ENCODE measurements at places on chromosomes 6 and 20. TPM values are rescaled to one million over a fixed set of nuclear protein-coding genes. Genes with fewer than 3 reads are reported as not detected.

DNA sequence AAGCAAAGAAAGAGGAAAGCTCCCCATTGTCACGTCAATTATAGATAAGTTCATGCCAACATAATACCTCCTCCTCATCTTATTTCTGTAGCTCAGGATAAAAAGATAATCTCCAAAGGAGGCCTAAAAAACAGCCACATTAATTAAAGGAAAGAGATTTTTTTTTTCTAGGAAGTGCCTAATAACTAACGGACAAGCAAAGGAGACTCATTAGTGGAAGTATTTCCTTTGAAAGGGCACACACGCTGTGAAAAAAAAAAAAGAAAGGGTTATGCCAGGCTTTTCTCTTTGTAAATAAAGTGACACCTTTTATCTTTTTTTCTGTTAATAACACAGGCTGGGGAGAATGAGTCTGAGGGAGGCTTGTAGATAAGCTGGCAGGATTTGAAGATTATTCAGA lies 55.7 kb downstream of the PCSK2 start:
- H3K4me3 ChIP-seq = no peak overlapping the region
- H3K27ac ChIP-seq = no peak overlapping the region
- DNase-seq = no peak
- H3K36me3 ChIP-seq = no peaks in the 10 kb centered on the region
- H3K27me3 ChIP-seq = no peaks in the 10 kb centered on the region
- H3K4me1 ChIP-seq = no peaks in the 10 kb centered on the region

- no peak overlapping the region for H3K4me3 ChIP-seq
- H3K4me1 ChIP-seq = no peaks in the 10 kb centered on the region
- no peaks in the 10 kb centered on the region for H3K36me3 ChIP-seq
- H3K27me3 ChIP-seq = no peaks in the 10 kb centered on the region
These were observed 1.2 kb upstream of the BPI start for GRCh38 chr20:38302786-38303185.

Gene COL10A1
- 0.50 TPM for total RNA-seq

DNA sequence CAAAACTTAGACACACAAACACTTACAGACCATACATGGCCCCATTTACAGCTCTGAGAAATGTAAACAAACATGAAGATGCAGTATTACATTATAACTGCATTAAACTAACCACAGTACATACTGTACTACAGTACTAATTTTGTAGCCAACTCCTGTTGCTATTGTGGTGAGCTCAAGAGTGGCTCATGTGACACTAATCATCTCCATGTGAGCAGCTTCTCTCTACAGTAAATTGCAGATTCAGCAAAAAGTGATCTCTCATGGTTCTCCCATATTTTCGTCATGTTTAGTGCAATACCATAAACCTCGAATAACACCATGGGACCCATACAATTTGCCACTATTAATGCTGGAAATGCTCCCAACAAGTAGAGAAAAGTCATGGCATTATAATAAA lies 860.4 kb downstream of the EPHA7 start:
- no peak overlapping the region for H3K27ac ChIP-seq
- DNase-seq = no peak
- H3K27me3 ChIP-seq = no peaks in the 10 kb centered on the region
- no peaks in the 10 kb centered on the region for H3K36me3 ChIP-seq
- no peak overlapping the region for H3K4me3 ChIP-seq
- H3K4me1 ChIP-seq = no peaks in the 10 kb centered on the region

- H3K4me1 ChIP-seq = no peaks in the 10 kb centered on the region
- no peaks in the 10 kb centered on the region for H3K36me3 ChIP-seq
- no peak for DNase-seq
- H3K27me3 ChIP-seq = no peaks in the 10 kb centered on the region
These were observed 47.0 kb upstream of the CHRNA4 start for GRCh38 chr20:63407928-63408683.

Gene SLC32A1
- total RNA-seq = not detected

DNA sequence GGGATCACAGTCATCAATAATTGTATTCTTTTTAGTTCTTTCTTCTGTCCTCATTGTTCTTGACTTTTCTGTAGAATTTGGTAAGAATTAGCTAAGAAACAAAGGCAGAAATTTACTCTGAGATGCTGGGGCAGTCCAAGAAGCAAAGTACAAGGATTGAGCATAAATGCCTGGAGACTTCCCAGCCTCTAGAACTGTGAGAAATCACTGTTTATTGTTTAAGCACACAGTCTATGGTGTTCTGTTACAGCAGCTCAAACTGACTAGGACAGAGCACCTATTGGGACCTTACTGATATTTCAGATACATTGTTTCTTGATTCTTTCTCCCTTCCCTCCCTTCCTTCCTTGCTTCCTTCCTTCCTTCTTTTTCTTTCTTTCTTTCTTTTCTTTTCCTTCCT lies 192.7 kb upstream of the SLC35B3 start:
- no peaks in the 10 kb centered on the region for H3K27me3 ChIP-seq
- H3K27ac ChIP-seq = no peak overlapping the region
- H3K36me3 ChIP-seq = no peaks in the 10 kb centered on the region
- DNase-seq = no peak

DNA sequence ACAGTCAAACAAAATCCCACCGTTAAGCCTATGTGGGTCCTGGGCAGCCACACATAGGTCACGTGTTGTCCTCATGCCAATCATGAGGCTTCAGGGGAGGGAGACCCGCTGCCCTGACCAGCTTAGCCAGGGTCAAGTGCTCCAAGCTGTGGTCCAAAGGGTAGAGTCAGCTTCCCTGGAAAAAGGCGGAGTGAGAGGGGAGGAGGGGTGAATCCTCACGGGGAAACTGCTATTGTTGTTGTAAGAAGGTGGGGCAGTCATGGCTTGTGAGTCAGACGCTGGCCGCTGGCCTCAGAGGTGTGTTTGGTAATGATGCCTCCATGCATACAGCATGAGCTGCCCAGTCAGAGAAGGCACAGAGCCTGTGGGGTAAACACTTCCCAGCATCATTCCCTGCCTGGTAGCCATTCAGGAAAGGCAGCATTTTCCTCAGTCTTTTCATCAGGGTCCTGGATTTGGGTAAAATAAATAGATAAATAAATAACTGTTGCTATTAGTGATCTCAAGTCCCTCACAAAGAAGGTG lies 8.7 kb downstream of the CST3 start:
- peaks cover 7% of the 10 kb centered on the region for H3K36me3 ChIP-seq
- H3K27me3 ChIP-seq = no peaks in the 10 kb centered on the region
- no peak overlapping the region for H3K27ac ChIP-seq
- H3K4me3 ChIP-seq = no peak overlapping the region

GRCh38 chr20:32208499-32209154 lies 947 bp downstream of the POFUT1 start:
- peak overlapping the region; percentile 77 for H3K27ac ChIP-seq
- no peaks in the 10 kb centered on the region for H3K4me1 ChIP-seq
- H3K27me3 ChIP-seq = no peaks in the 10 kb centered on the region
- no peaks in the 10 kb centered on the region for H3K36me3 ChIP-seq
- peak overlapping the region; percentile 98 for H3K4me3 ChIP-seq

DNA sequence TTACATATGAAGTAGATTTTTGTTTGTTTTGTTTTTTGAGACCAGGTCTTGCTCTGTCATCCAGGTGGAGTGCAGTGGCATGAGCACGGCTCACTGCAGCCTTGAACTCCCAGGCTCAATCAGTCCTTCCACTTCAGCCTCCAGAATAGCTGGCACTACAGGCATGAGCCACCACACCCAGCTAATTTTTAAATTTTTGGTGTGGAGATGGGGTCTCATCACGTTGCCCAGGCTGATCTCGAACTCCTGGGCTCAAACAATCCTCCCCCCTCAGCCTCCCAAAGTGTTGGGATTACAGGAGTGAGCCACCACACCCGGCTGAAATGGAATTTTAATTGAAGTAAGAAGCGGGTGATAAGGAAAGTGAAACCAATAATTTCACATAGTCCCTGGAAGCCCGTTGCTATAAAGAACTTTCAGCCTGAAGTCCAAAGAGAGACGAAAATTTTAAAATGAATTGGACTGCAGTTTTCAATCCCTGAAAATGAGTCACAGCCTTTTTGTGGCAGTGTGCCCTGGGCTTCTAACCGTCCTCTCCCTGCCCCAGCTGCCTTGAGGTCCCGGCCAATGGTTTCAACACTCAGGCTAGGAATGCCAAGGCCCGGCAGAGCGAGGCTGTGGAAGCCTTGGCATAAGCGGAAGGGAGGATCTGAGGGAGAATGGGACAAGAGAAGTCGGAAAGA lies 757 bp downstream of the RAET1E start:
- no peaks in the 10 kb centered on the region for H3K27me3 ChIP-seq
- DNase-seq = no peak
- no peaks in the 10 kb centered on the region for H3K36me3 ChIP-seq
- H3K4me1 ChIP-seq = no peaks in the 10 kb centered on the region

DNA sequence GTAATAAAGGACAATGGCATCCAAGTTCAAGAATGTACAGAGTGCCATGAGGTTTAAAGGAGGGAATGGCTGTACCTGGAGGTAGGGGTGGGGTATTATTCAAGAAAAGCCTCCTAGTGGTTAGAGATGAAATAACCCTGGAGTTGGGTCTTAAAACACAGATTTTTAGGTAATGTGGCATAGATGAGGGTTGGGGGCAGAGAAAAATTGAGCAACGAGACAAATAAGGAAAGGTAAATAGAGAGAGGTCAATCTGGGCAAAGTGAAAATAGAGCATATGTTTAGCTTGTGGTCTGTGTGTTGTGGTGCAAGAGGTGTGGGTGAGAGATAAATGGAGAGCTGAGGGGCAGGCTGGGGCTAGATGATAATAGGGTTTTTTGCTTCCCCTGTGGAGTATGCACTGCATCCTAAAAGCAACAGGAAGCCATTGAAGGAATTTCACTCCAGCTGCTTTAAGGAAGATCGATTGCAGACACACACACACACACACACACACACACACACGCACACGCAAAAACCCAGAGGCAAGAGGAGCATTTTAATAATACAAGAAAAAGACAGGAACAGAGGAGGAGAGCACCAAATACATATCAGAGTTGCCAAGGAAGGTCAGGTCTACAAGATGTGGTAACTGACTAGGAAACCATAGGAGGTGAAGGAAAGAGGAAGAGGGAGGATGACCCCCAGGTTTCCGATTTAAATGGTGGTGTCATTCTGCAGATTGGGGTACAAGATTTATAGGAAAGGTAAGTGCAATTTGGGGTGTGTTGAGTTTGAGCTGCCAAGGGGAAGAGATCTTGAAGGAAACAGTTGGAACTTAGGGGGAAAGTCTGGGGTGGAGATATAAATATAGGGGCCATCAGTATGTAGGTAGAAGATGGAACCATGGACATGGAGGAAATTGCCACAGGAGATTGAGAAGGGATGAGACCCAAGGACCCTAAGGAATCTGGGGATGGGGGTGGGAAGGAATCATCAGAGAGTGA lies 31.3 kb upstream of the ADGRF1 start:
- H3K4me1 ChIP-seq = peaks cover 2% of the 10 kb centered on the region
- no peak overlapping the region for H3K4me3 ChIP-seq
- no peak overlapping the region for H3K27ac ChIP-seq
- no peaks in the 10 kb centered on the region for H3K36me3 ChIP-seq
- no peaks in the 10 kb centered on the region for H3K27me3 ChIP-seq
- no peak for DNase-seq

GRCh38 chr6:21157186-21157929 lies 436.2 kb upstream of the SOX4 start:
- H3K4me3 ChIP-seq = no peak overlapping the region
- no peaks in the 10 kb centered on the region for H3K36me3 ChIP-seq
- no peaks in the 10 kb centered on the region for H3K27me3 ChIP-seq
- no peak overlapping the region for H3K27ac ChIP-seq
- no peak for DNase-seq
- no peaks in the 10 kb centered on the region for H3K4me1 ChIP-seq

DNA sequence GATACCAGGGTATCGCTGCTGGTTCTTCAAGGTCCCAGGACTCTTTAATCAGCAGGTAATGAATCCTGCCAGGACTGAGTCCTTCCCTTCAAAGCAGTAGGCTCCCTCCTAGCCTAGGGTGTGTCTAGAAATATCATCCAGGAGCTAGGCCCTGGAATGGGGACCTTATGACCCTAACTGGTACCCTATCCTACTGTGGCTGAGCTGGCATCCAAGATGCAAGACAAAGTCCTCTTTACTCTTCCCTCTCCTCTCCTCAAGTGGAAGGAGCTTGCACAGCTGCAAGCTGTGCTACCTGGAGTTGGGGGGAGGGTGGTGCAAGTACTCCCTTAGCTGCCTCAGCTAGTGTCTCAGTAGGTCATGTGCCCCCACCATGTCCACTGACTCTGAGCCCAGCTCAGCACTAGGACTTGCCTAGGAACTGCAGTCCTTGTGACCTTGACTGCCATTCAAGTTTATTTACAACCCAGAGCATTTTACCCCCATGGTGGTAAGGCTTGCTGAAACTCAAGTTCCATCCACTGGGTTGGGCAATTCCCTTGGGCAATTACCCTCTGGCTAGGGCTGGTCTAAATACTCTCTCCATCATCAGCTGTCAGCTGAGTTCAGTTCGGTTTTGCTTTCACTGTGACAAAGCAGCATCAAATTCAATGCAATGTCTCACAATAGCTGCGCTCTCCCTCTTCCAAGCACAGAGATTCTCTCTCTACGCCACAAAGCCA lies 48.4 kb upstream of the TOP1 start:
- no peak overlapping the region for H3K27ac ChIP-seq
- no peaks in the 10 kb centered on the region for H3K36me3 ChIP-seq
- H3K27me3 ChIP-seq = no peaks in the 10 kb centered on the region
- no peaks in the 10 kb centered on the region for H3K4me1 ChIP-seq
- no peak for DNase-seq

DNA sequence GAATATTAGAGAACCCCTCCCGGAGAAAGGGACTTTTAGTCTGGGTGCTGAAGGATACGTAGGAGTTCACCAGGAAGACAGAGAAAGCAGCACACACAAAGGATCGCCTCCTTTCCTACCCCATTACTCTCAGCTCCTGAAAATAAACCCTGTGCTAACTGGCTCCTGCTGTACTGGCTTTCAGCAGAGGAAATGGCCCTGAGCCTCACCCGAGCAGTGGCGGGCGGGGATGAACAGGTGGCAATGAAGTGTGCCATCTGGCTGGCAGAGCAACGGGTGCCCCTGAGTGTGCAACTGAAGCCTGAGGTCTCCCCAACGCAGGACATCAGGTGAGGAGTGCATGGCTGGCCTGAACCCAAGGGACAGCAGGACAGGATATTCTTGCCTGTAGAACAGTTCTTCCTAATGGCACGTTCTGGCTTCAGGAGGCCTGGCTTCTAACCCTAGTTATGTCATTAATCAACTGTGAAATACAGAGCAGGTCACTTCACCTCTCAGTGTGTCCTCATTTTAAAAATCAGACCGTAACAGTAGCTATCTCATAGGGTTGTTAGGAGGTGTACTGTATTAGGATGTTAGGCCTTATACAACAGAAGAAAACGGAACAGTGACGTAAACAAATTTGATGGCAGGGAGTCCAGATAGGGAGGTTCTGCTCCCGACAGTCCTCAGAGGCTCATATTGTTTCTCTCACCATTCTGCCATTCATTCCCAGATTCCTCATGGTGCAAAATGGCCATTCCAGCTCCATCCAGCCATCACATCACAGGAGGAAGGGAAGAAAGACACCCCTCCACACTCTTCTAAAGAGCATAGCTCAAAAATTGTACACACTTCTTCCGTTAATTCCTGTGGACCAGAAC lies 1.8 kb downstream of the RBCK1 start:
- peaks cover 18% of the 10 kb centered on the region for H3K4me1 ChIP-seq
- no peak overlapping the region for H3K4me3 ChIP-seq
- DNase-seq = no peak
- H3K27me3 ChIP-seq = no peaks in the 10 kb centered on the region
- H3K36me3 ChIP-seq = peaks cover 3% of the 10 kb centered on the region

Gene DLL1
- 11.9 TPM for total RNA-seq

Gene SLC26A8
- total RNA-seq = 0.22 TPM

- peak overlapping the region; percentile 55 for H3K27ac ChIP-seq
- no peak overlapping the region for H3K4me3 ChIP-seq
- no peaks in the 10 kb centered on the region for H3K36me3 ChIP-seq
- H3K4me1 ChIP-seq = peaks cover 2% of the 10 kb centered on the region
These were observed 230.2 kb upstream of the PLN start for GRCh38 chr6:118317581-118318563.

Gene RIPOR3
- 14.6 TPM for total RNA-seq

GRCh38 chr6:162119341-162119740 lies 608.2 kb downstream of the PRKN start:
- H3K4me1 ChIP-seq = no peaks in the 10 kb centered on the region
- H3K4me3 ChIP-seq = no peak overlapping the region
- H3K27me3 ChIP-seq = no peaks in the 10 kb centered on the region
- no peak overlapping the region for H3K27ac ChIP-seq
- DNase-seq = peak; percentile 35
